ENCODE measurements at places on chromosomes 5 and 9.

GRCh38 chr5:37533851-37534250, 154.7 kb downstream of the WDR70 start:
- no peak for DNase-seq

- no peak for DNase-seq
Observed at GRCh38 chr5:32880796-32881195, 169.7 kb downstream of the NPR3 start.

GRCh38 chr5:167582886-167583285, 708.6 kb upstream of the WWC1 start:
- no peak for DNase-seq

- DNase-seq: no peak
Observed at GRCh38 chr9:114475412-114476135, 29.7 kb downstream of the WHRN start.

- DNase-seq: no peak
Observed at GRCh38 chr9:128104171-128104618, 23.3 kb downstream of the PTGES2 start.

- DNase-seq: no peak
Observed at GRCh38 chr9:30239878-30240277, 2144.6 kb upstream of the ACO1 start.

DNA sequence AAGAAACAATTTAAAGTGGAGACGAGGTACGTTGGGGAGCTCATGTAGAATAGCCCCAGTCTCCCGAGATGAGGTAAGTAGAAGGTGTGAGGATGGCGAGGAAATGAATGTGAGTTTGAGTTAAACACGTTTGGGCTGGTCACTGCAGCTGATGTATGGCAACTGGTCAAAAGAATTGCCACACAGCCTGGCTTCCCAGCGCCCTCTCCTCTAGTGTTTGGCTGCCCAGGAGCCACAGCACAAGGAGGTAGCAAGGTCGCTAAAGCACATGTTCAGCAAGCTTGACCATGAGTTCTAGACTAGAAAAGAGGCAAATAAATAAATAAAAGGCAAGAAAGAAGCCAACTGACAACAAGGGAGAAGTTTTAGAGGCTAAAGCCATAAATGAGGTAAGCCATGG, 21.4 kb upstream of the LECT2 start:
- no peak for DNase-seq

- no peak for DNase-seq
Observed at GRCh38 chr9:694403-695154, 146.9 kb upstream of the DMRT1 start.

GRCh38 chr9:125747053-125747764, at the start of gene PBX3:
TSS of gene PBX3 (plus strand) at chr9:125747373.
- DNase-seq: peak; percentile 53

GRCh38 chr5:134510970-134511795, 14.3 kb upstream of the JADE2 start:
- DNase-seq: no peak

GRCh38 chr9:4538107-4538506, 47.8 kb downstream of the SLC1A1 start:
- DNase-seq: no peak

- DNase-seq: no peak
Observed at GRCh38 chr5:5079876-5080275, 60.3 kb upstream of the ADAMTS16 start.

GRCh38 chr9:116066221-116066620, 87.4 kb upstream of the PAPPA start:
- DNase-seq: no peak

GRCh38 chr5:173764332-173765028, 123.7 kb upstream of the CPEB4 start:
- no peak for DNase-seq

GRCh38 chr5:44002381-44002901, 386.8 kb downstream of the FGF10 start:
- no peak for DNase-seq

DNA sequence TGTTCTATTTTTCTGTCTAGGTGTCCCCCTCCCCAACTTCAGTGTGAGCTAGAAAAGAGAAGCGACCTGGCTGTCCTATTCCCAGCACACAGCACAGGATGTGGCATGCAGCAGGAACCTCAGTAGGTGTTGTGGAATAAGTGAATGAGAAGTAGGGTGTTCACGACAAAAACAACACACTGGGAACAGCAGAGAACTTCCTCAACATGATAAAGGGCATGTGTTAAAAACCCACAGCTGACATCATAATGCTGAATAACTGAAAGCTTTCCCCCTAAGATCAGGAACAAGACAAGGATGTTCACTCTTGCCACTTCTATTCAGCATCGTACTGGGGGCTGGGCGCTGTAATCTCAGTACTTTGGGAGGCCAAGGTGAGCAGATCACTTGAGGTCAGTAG, 155.6 kb upstream of the ZNF618 start:
- no peak for DNase-seq

DNA sequence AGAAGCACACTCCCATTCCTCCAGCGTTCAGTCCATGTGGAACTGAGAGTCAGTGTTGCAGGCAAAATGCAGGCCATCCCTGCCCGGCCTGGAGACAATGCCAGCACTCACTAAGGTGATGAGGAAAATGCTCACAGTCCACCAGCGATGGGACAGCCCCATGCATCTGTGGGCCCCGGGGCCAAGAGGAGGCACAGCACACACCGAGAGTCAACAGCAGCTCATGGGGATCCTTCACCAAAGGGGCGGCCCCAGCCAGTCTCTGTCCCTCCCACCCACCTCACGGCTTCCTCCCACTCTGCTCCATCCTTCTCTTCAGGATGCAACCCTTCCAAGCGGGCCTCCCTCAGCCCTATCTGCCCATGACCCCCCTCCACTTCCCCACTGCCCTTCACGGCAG, 6.2 kb downstream of the SEMA4D start:
- no peak for DNase-seq

DNA sequence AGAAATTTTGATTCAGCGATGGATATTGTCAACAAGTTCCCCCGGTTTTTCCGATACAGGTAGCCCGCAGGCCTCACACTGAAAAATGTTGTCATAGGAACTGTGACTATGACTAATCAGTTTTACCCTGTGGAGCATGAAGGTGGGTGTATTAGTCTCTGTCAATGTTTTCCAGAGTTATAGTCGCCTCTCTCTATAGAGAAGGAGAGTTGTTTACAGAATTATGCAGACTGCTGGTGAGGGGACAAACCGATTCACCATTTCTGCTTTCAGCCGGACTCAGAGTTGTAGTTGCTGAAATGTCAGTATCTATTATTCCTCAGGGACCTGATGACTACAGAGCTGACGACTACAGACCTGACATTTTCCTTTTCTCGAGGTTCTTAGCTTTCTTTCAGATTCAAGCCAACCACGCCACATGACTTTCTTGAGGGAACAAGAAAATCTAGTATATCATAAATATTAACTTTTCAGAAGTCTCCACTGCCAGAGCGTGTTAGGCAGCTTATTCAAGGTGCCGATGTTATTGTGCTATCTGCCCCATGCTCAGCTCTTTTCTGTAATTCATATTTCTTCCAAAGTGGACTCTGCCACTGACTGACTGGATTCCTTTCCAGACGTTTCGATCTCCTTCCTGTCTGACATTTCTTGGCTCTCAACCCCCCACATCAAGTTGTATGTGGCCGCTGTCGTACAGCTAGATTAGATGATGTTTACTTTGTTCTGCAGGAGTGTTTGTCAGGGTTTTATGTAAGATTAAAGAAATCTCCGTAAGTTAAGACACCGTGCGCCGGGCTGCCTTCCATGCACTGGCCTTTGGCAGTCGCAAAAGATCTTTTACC, 178.1 kb downstream of the FGF1 start:
- no peak for DNase-seq

DNA sequence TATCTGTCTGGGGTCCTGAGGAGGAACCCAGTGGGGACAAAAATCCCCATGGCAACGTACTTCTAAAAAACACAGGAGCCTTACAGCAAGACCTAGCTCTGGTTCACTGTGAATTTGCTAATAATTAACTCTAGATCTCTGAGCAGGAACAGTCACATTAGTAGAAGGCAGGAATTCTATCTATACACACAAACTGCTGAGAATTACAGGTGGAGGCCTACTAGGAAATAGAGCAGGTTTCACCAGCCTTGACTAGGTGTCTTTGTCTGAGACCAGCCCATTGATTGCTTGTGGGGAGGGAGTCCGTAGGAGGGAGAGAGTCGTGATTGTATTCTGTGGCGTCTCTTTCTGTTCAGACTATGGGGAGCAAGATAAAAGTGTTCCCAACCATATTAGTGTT, 44.8 kb downstream of the PRLR start:
- no peak for DNase-seq

DNA sequence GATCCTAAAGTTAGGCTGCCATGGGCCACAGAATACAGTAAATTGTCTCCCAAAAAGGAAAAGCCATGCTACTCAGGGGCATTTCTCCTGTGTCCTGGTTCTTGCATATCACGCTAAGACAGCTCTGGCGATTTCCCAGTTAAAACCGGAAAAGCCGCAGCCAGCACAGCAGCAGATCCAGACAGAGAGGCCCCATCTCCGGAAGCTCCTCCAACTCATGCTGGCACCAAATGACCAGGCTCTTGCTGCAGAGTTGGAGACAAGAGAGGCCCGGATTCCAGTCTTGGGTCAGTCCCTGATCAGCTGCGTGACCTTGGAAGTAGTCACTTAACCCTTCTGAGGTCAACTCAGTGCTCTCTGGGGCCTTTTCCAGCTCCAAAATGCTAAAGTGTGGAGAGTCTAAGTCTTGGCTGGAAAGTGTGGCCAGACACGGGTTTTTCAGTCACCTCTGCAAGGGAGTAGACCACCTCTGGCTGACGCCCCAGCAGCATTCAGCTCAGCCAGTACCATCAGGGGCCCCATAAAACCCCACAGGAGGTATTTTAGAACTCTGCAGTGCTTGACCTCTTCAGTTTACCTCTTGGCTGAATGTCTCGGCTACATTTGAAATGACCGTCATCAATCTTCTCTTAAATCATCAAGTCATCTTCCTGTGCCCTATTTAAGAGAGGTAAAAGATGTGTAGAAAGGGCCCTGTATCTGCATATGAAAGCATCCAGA, 16.2 kb downstream of the GDNF start:
- DNase-seq: no peak

DNA sequence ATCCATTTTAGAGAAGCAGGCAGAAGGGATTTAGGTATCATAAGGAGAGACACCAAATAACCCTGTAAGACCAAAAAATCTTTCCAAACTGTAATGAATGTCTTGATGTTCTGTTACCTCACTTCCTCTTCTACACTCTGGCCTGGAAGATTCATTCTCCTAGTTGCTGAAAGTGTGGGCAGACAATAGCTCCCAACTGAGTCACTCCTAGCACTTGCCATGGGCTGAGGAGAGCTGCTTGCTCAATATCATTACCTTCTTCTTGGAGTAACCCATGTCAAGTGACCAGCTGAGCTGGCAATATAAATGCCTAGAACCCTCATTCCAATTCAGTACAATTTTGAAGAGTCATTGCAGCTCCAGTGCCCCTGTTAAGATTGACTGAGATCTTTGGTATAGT, 1985.5 kb upstream of the CDH6 start:
- DNase-seq: no peak

- DNase-seq: no peak
Observed at GRCh38 chr9:134540276-134541096, 101.1 kb upstream of the COL5A1 start.

GRCh38 chr5:19918780-19919179, 69.2 kb downstream of the CDH18 start:
- DNase-seq: no peak

Measured in immature natural killer cell (primary cell).